Midbrain (tissue), 1 donor: ENCODE measurements at places on chromosomes 13 and 19.

DNA sequence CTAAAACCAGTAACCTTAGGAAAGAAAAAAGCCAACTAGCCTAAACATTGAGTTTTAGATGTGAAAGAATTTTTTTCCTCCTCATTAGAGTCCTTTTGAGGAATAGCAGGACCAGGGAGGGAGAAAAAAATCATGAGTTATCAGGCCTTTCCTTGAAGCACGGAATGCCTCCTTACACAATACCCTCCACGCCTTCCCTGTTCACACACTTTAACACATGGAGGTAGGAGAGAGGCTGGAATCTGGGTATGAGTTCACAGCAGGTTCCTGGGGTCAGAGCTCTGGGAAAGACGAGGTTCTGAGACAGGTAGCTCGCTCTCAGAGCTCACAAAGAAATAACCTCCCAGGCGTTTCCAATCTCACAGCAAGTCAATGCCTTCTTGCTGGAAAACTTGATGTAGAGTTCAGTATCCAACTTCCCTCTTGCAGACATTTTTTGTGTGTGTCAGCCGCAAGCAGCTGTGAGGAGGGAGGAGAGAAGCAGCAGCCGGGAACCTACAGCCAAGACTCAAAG, 716 bp downstream of the ZNF573 start:
- no peak for DNase-seq

DNA sequence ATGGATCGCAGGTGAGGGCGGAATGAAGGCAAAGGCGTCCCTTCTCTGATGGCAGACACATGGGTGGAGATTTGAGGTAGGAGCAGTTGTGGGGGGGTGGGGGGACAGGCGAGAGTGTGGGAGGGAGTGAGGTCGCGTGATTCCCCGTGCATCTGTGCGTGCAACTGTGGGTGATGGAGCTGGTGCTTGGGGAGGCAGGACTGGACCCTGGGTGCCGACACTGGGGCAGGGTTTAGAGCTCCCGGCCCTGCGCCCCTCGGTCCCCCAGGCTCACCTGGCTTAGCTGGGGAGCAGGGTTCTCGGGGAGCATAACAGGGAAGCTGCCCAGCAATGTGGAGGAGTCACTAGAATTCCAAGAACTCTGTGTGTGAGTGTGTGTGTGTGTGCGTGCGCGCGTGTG, 3.4 kb downstream of the TMPRSS9 start:
- DNase-seq: no peak

- no peak for DNase-seq
These were observed 279.1 kb upstream of the ATXN8OS start for GRCh38 chr13:69828527-69828926.

- DNase-seq: no peak
These were observed 324.9 kb downstream of the FOXO1 start for GRCh38 chr13:40341501-40341900.

- peak; percentile 31 for DNase-seq
These were observed 28.8 kb downstream of the EPN1 start for GRCh38 chr19:55703790-55704215.

DNA sequence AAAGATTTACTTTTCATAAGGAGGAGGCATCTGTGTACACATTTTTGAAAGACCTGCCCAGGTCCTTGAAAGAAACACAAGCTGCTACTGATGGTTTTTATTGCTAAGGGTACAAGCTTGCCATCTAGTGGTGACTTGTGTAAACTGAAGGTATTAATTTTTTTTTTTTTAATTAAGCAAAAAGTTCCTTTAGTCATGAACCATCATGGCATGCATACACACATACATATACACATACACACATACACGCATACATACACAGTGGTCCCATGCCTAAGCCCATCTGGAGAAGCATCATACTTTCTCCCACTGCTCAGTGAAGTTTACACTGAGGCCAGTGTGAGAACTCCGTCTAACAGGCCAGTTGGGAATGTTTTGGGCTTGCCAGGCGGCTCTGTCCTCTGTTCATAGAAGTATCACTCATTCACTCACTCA, 312.5 kb downstream of the DCLK1 start:
- DNase-seq: peak; percentile 35

DNA sequence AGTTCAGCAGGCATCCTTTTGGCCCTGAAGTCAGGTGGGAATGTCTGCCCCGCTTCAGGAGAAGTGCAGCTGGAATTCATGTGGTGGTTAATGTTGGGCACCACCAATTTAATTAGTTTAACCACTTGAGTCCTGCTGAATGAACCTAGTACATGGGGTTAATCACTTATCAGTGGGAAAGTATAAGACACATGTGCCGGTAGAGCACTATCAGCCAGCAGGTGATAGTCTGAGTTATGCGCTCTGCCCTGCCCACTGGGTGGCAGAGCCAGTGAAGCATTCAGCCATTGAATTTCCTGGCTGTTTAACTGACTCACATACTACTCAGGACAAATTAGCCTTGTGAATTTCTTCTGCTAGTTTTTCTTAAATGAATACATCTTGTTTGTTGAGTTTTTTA, 789.7 kb upstream of the PRR20A start:
- DNase-seq: no peak
